Bladder microvascular endothelial cell (primary cell): ENCODE measurements at places on chromosomes 13 and 19. TPM values are rescaled to one million over a fixed set of nuclear protein-coding genes. Genes with fewer than 3 reads are reported as not detected.

The LILRB3 gene
- total RNA-seq = not detected in 2 replicates

The CASP14 gene
- total RNA-seq = not detected in 2 replicates

The WASF3 gene
- 5.2 and 28.9 TPM in 2 replicates for total RNA-seq

The ZNRF4 gene
- total RNA-seq = not detected in 2 replicates

The SIGLEC11 gene
- total RNA-seq = not detected in 2 replicates

The CYSLTR2 gene
- total RNA-seq = not detected in 2 replicates

The ZIC2 gene
- not detected in 2 replicates for total RNA-seq
